ENCODE measurements at places on chromosomes 7 and 10.
A peak's percentile ranks its signal among the peaks of the same experiment; 100 is the strongest.

DNA sequence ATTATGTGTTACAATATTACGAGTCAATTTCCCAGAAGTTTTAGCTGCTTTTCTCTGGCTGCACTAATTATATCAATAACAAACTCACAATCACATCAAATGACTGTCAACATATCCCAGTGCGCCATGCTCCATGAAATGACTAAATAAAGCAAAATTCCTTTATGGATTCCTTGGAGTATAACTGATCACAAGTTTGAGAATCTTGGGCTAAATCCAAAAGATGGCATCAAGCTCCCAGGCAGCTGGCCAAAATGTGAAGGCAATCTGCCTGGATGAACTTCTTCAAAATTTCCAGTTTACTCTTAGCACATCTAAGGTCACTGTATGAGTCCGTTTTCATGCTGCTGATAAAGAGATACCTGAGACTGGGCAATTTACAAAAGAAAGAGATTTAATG is 210.8 kb downstream of the CCSER2 start:
- no peak for DNase-seq

DNA sequence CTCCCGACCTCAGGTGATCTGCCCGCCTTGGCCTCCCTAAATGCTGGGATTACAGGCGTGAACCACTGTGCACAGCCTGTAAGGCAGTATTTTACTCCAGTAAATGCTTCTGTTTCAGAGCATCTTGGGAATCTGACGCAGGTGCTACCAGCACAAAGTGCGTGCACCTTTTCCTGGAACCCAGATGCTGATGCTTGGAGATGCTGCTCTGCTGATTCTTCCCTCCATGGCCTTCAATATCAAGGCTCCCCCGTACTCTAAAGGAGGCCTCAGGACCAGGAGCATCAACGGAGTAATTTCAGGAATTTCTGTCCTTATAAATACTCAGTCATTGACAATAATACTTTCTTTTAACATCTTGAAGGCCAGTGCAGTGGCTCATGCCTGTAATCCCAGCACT is 23.5 kb downstream of the DENND2A start:
- no peak for DNase-seq

- DNase-seq, result no peak
Measured at GRCh38 chr10:111482621-111483216, 405.9 kb downstream of the ADRA2A start.

DNA sequence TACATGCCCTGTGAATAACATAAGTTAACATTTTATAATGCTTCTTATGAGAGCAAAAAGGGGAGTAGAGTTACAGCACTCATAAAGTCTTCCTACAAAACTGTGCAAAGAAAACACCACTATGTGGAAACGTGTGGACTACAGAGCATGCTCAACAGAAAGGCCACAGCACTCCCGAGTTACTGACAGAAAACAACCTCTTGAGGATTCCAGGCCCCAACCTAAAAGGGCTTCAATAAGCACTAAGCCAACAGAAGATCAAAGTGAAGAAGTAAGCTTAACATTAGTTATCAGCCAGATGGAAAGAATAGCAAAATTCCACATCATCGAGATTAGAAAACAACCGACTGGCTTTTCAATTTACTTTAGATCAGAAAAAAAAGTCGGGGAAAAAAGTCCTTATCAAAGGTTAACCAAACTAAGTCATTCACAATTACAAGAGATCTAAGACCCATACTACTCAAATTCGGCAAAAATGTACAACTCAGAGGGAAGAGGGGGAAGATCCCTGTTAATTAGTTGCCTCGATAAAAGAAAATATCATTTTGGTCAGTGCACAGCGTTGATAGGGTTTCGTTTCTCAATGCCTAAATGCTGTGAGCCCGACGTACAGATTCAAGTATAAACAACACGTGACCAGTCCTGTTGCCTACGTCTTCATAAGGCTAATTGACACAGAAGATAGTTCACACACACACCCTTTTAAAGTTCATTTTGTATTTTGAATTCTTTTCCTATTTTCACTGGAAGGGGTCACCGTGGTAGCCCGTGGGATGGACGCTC is 1.4 kb downstream of the KBTBD2 start:
- peak; percentile 55 for DNase-seq

- no peak for DNase-seq
Measured at GRCh38 chr7:135514856-135515255, 5.0 kb upstream of the CNOT4 start.

DNA sequence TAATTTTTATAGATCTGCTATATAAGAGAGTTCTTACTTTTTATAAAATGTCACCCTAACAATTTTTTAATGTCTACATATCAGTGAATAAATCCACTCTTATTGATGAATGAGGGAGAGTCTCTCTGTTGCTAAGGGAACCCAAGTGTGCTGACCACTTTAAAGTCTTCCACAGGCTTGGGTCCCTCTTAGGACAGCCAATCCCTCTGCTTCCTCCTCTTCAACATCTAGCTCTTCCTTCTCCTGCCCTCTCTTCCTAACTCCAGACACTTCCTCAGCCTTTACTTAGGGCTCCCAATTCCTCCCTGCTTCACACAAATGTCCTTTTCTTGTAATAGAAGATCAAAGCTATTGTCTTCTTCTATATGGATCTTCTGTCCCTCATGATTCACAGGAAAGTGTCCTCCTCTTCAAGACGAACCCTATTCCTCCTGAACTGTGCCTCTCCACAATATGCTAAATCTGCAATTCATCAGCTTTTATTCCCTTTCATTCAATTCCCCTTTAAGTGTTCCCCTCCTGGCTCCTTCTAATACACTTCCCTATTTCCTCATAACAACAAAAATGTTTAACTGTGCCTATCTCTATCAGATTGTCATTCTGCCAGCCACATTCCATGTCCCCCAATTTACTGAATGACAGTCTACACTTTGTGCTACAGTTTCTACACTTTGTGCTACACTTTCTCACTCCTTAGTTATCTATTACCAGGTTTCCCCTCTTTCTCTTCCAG is 37.7 kb downstream of the CDK6 start:
- DNase-seq, result no peak

GRCh38 chr7:18508443-18509427 is 13.2 kb downstream of the HDAC9 start:
- peak; percentile 94 for DNase-seq

GRCh38 chr10:19977097-19977521 is 160.9 kb downstream of the PLXDC2 start:
- DNase-seq, result peak; percentile 63

GRCh38 chr7:28200598-28200997 is 20.0 kb upstream of the JAZF1 start:
- no peak for DNase-seq

GRCh38 chr7:120218712-120219111 is 54.3 kb upstream of the KCND2 start:
- DNase-seq, result no peak

DNA sequence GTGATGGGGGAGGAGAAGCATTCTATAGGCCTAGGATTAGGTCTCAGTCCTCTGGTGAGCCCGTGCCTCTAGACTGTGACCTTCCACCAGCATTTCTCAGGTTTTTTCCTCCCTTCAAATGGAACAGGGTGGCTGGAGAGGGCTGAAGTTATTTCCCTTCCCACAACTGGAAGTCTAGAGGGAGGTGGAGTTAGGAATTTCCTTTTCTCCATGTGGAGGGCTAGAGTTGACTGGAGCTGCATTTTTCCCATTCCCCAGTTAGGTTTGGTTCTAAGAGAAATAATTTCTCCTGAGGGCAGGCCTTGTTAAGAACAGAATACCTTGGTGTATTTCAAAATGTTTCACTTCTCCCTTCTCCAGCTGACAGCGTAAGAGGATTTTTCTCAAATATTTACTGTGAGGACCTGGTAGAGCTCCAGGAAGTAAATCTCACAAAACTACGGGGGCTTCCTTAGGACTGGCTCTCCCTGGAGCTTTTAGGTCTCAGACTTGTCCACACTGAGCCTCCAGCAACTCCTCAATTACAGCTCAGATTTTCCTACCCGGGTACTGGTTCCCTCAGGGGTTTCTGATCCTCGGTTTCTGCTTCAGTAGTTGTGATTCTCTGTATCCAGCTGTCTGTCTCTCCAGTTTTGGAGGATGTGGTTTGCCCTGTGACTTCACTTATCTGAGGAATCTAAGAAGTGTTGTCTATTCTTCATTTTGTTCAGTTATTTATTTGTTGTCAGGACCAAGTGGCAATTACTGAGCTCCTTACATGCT is 6.0 kb upstream of the REEP3 start:
- peak; percentile 98 for DNase-seq

GRCh38 chr7:45088821-45089340 is at the start of gene NACAD:
NACAD (minus strand) TSS chr7:45088969; CDS start chr7:45088894, 75 bp downstream.
- DNase-seq, result peak; percentile 37

- DNase-seq, result no peak
Measured at GRCh38 chr10:129970465-129971364, 6.6 kb upstream of the EBF3 start.

DNA sequence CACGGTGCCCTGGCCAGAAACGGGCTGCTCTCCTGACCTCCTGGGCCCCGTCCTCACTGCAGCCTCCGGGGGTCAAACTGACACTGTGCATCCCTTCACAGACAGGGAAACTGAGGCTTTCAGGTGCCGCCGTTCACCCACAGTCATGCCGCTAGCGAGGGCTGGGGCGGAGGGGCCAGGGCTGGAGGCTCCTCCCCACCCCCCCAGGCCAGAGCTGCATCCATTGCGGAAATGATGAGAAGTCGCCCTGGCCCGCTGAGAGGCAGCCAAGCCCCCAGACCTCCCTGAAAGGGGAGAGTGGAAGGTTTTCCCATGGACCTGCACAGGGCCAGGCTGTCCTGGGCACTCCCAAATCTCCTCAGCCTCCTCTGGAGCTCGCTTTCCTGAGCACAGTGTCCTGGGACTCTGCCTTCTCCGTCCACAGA is 16.5 kb upstream of the INPP5A start:
- DNase-seq, result no peak

DNA sequence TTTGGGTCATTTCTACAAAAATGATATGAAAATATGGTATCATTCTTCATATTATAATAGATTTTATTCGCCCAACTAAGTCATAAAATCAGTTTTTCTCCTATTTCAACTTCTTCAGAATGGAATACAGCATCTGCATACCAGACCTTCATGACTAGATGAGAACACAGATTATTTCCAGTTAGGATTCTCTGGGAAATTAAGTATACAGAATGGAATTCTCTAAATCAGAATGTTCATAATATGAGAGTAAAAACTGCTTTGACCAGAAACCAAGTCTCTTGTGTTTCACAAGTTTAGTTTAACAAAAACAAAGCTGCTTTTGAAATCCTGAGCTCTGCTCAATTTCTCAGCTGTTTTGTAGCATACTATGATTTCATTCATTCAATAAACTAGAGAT is 160.3 kb upstream of the SEMA3A start:
- no peak for DNase-seq

DNA sequence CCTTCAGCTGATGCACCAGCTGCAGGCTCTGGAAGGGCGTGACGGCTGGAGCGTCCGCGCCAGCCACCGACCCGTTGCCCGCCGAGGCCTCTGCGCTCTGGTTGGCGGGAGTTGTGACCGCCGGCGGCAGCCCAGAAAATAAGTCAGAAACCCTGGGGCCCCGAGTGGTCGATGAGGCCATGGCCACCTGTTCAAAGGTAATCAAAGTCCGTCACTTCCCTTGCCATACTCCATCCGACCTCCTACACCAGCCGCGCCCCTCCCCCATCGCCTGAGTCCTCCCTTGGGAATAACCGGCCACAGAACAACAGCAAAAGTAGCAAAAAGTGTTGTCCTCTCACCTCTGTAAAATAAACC is 406 bp downstream of the PRLHR start:
- DNase-seq, result no peak

GRCh38 chr7:28114056-28114455 is 66.5 kb downstream of the JAZF1 start:
- DNase-seq, result no peak

DNA sequence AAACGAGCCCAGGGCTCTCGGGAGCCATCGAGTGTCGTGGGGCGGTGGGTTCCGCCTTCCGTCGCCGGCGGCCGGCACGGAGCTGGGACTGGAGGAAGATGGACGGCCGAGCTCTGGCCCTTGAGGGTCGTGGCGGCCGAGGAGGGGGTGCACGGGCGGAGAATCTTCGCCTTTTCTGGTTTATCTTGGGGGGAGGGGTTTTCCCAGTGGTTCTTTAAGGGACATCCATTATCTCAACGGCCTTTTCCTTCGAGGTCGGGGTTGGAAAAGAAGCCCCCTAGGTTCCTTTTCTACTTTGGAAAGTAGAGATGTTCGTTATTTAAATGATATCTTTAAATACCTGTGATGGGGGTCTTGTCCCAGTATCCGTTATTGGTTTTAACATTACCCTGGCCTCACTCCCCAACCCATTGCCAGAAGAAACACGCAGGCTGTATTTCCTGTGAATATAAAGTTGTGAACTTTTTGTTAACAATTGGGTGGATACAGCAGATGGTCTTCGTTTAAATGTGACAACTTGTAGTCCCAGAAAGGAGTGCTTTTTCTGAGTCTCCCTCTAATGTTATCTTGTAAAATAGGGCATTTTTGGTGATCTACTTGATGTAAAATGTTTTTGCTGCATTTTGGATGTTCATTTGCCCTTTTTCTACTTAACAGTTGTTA is 765 bp downstream of the CCAR1 start:
- DNase-seq, result peak; percentile 48

DNA sequence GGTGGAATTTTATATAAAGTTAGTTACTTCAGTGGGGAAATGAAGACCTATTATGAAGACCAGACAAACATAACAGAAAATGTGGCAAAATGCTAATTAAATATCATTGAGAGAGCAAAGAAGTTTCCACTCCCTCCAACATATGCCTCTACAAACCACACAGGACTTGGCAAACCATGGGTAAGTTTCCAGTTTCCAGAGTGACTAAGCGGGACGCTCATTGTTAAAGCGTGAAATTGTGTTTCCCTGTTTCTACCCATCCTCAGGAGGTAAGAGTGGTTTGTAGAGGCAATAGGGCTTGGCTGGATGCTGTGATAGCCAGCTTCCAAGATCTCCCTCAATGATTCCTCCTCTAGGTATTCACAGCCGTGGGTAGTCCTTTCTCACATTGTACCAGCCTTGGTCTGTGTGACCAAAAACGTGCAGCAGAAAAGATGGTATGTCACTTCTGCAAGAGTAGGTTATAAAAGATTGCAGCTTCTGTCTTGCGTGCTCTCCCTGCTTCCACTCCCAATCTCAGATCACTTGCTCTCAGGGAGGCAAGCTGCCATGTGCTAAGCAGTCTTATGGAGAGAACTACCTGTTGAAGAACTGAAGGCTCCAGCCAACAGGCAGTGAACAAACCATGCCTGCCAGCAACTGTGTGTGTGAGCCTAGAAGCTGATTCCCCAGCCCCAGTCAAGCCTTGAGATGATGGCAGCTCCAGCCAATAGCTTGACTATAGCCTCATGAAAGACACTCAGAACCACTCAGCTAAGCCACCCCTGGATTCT is 35.7 kb downstream of the CBX3 start:
- no peak for DNase-seq

DNA sequence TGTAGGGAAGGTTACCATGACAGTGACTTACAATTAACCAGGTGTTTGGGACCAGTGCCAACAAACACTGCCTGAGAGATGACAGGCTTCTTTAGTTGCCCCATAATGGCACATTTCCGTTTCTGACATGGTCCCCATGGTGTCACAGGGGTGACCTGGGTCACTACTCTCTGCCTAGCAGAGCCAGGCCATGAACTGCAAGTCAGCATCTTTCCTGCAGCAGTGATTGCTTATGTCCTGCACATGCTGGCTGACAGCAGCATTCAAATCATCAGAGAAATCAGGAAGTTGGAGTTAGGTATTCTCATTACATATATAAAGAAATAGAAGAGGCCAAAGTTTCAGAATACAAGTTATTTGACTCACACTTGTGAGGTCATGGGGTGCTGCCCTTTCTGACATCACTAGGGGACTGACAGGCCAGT is 47.1 kb upstream of the ZNRF2 start:
- no peak for DNase-seq
